ENCODE measurements at places on chromosomes 1 and 21. TPM values are rescaled to one million over a fixed set of nuclear protein-coding genes. Genes with fewer than 3 reads are reported as not detected.

Gene TIAM1
- total RNA-seq, result 16.7 TPM

DNA sequence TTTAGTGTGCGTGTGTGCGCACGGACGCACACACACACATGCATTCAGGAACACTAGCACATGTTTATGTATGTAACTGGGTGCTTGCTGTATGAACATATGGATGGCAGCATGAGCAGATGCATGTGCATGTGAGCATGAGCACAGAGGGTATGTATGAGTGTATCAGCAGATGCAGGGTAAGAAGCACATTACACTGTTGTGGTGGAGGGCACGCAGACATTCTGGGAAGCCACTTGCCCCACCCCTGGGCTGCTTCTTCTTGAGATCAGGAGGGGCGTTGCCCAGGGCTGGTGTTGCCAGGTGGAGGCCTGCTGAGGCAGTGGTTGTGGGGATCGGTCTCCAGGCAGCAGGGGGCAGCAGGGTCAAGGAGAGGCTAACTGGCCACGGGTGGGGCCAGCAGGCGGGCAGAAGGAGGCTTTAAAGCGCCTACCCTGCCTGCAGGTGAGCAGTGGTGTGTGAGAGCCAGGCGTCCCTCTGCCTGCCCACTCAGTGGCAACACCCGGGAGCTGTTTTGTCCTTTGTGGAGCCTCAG lies 3.9 kb upstream of the P3R3URF start:
- DNase-seq, result no peak

Gene PTGER3
- total RNA-seq, result not detected

- no peak for DNase-seq
These were observed 165.4 kb downstream of the RUNX1 start for GRCh38 chr21:34883491-34884271.

Gene CLDN14
- total RNA-seq, result not detected

Gene ATP13A2
- 69.9 TPM for total RNA-seq

DNA sequence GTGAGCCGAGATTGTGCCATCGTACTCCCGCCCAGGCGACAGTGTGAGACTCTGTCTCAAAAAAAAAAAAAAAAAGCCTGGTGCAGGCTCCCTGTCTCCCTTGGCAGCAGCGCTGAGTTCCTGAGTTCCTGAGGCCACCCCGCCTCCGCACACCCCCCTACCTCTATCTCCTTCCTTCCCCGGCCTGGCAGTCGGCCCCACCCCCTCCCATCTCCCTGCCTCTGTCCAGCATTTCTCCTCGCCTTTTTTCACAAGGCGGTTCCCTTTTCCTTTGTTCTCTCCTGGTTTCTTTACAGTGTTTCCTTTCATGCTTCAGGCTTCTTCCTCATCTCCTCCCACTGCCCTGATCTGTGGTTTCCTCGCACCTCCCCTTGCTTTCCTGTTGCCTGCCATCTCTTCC lies 2.7 kb downstream of the RORC start:
- DNase-seq, result no peak

Gene LIPI
- not detected for total RNA-seq

GRCh38 chr1:185567440-185567839 lies 166.8 kb upstream of the HMCN1 start:
- no peak for DNase-seq

GRCh38 chr1:207430602-207431001 lies 23.5 kb upstream of the CR2 start:
- no peak for DNase-seq

DNA sequence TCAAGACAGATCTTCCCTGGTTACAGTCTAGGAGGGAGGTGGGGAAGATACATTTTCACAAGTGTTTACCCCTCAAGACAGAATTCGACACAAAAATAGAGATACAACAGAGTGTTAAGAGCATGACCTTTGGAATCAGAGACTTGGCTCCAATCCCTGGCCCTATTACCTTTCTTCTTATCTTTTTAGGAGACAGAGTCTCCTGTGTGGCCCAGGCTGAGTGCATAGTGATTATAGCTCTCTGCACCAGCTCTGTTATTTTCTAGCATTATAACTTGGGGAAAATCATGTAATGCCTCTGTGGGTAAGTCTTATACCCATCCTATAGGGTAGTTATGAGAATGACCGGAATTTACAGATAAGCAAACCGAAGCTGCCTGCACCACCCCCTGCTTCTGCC lies 9.8 kb downstream of the NIPAL3 start:
- no peak for DNase-seq

Gene SIPA1L2
- 14.5 TPM for total RNA-seq

- no peak for DNase-seq
These were observed 4.0 kb upstream of the LAMC1 start for GRCh38 chr1:183019139-183019740.

Gene A3GALT2
- total RNA-seq, result 0.35 TPM

Gene KLHL12
- total RNA-seq, result 24.2 TPM

GRCh38 chr1:206911064-206911663 lies 10.6 kb downstream of the FCMR start:
- no peak for DNase-seq

DNA sequence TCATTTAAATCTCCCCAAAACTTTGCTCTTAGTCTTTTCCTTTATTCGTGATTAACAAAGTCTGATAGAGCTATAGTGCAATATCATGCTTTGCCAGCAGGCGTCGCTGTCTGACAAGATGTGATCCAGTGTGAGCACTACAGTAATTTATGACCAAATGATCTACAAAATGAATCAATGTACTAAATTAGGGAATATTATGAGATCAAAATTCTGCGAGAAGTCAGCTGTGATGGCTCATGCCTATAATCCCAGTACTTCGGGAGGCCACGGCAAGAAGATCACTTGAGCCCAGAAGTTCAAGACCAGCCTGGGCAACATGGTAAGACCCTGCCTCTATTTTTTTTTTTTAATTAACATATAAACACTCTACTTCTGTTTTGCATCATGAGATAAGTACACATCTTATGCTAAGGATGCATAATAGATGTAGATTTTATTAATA lies 3.6 kb upstream of the SPSB1 start:
- DNase-seq, result no peak

GRCh38 chr1:229985613-229986010 lies 81.4 kb upstream of the GALNT2 start:
- DNase-seq, result peak; percentile 19

Gene KIF26B
- 8.6 TPM for total RNA-seq

DNA sequence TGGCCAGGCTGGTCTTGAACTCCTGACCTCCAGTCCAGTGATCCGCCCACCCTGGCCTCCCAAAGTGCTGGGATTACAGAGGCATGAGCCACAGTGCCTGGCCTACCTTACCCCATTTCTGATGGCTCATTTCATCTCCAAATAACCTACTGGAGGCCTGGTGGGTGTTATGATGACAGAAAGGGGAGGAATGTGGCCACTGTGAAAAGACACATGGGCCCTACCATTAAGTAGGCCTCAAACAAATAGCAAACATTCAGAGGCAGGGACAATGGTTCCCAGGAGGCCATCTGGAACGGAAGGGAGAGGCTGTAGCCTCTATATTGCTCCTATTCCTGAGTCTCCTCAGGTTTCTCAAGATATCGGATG lies 932 bp upstream of the FCRLA start:
- DNase-seq, result no peak

DNA sequence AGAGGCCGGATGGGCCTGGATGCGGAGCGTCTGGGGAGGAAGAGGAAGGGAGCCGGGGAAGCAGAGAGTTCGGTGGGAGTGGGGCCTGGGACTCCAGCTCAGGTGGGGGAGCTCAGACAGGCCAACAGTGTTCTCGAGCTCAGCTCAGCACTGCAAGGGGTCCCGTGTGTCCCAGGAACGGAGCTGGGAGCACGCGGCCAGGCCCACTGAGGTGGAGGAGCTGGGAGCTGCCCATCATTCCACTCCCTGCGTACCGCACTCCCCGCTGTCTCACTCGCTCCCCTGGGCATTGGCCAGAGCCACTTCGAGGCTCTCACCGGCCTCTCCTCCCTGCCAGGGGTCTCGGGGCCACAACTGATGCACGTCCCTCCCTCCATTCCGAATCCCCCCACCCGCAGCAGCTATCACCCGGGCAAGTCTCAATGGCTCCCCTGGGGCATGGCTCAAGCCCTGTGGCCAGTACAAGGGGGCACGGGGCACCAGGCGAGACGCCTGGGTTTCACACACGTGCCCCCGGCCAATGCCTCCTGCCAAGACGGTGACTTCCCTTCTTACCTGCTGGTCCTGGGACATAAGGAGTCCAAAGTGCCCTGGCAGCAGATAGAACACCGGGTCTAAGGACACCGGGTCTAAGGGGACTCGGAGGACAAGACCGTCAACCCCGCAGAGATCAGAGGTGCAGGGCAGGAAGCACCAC lies 30.3 kb upstream of the COL6A2 start:
- DNase-seq, result peak; percentile 82

DNA sequence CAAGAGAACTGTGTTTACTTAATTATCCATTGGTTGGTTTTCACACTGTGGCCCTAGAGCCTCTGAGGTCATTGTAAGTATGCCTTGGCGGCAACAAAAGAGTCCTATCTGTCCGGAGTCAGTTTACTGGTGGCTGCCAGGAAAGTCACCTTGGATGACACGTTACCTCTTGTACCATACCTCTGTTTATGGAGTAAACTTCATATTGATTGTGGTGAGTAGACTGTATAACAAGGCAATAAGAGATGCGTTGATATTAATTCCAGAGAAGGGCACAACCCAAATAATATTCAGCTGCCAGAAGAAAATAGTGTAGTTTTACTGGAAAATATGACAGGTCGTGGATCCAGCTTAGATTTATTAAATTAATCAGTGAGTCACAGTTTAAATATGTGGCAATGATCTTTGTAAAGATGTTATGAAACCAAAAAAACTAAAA lies 20.4 kb upstream of the KIF14 start:
- no peak for DNase-seq

DNA sequence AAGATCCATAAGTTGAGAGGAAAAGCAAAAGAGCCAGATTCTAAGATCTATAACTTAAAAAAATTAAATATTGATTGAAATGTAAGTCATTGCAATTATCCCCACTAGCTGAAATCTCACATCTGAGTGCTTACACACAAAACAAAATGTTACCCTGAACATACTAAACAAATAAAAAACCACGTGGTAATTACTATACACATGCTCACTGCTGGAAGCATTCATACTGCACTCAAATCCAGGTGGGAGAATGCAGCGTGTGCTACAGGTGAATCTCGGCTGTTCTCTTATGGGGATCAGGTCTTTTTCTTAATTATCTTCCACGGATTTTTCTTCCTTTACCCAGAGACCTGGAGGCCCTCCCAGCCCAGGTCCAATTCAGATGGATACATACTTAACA lies 74.3 kb downstream of the SDC3 start:
- DNase-seq, result no peak

- no peak for DNase-seq
These were observed 42.7 kb upstream of the LIN9 start for GRCh38 chr1:226351709-226352108.

Gene LAMB3
- total RNA-seq, result 4.1 TPM

DNA sequence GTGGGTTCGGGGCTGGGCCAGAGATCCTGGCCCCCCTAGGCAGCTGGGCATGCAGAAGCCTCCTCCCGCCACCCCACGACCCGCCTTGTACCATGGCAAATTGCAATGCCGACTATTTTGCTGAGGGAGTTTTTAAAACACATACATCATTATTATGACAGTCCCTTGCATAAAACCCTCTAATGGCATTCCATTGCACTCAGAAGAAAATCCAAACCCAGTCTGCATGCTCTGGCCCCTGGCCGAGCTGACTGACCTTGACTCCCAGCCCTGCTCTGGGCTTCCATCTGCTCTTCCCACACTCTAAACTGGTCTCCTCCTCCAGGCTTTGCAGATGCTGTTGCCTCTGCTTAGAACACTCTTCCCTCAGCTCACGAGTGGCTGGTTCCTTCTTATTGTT lies 28.0 kb downstream of the PADI2 start:
- DNase-seq, result no peak

- no peak for DNase-seq
These were observed 9.9 kb upstream of the NCF2 start for GRCh38 chr1:183600136-183600535.

Gene FLG2
- not detected for total RNA-seq

GRCh38 chr1:159958719-159959380 lies 4.8 kb upstream of the SLAMF9 start:
- DNase-seq, result no peak

DNA sequence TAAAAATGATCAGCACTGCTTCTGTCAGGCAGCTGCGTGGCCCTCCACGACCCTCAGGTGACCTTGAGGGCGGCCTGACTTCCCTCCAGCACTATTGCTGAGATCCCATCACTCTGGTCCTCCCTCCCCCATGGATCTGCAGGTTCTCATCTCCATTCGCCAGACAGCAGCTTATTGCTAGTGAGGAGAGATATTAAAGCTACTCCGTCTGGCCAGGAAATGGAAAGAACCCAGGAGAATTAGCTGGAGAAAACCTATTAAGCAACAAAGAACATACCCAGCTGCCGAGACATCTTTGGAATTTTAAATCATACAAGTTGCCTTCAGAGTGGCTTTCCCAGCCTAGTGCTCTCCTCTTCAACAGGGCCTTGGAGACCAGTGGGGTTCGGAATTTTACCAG lies 25.7 kb upstream of the KCNN3 start:
- no peak for DNase-seq

DNA sequence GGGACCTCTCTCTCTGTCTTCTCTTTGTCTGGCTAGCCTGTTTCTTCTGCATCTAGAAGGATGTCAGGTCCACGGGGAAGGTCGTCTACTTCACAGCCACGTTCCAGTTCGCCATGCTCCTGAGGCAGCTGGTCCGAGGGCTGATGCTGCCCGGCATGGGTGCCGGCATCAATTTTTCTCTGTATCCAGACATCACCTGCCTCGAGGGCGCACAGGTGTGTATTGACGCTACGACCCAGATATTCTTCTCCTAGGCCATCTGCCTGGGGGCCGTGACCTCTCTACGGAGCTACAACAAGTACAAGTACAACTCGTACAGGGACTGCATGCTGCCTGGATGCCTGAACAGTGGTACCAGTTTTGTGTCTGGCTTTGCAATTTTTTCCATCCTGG lies 841.6 kb upstream of the TMPRSS15 start:
- no peak for DNase-seq

DNA sequence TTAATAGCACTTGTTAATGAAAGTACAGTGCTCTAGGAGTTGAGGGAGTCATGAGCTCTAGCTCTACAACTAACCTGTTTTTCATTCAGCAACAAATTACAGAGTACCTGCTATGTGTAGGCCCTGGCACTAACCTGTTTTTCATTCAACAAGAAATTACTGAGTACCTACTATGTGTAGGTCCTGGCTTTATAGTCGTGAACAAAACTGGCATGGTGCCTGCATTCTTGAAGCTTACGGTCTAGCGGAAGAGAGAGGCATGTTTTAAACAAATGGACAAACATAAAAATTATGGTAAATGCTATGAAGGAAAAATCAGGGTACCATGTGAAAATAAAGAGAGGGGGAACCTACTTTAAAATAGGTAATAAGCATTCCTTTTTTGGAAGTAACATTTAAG lies 2.2 kb upstream of the UBAP2L start:
- DNase-seq, result no peak

- no peak for DNase-seq
These were observed 261.5 kb downstream of the SMYD3 start for GRCh38 chr1:246245541-246245940.

GRCh38 chr1:81449786-81450185 lies 350.9 kb upstream of the ADGRL2 start:
- no peak for DNase-seq

Gene MFAP2
- total RNA-seq, result 172 TPM

Data from osteocyte (in vitro differentiated cells).